ENCODE measurements at places on chromosomes 1 and 21. TPM values are rescaled to one million over a fixed set of nuclear protein-coding genes. Genes with fewer than 3 reads are reported as not detected.

HSD3B1 gene
- not detected for total RNA-seq

OR2L3 gene
- 0.33 TPM for total RNA-seq

ERG gene
- total RNA-seq, result 13.6 TPM

PTPN22 gene
- 3.0 TPM for total RNA-seq

AMY1B gene
- total RNA-seq, result not detected

SLFNL1 gene
- 0.82 TPM for total RNA-seq

SON gene
- 373 TPM for total RNA-seq

CEP170 gene
- 218 TPM for total RNA-seq

C1QC gene
- total RNA-seq, result 18.2 TPM

KLF17 gene
- not detected for total RNA-seq

LCE1D gene
- total RNA-seq, result not detected

IL10 gene
- not detected for total RNA-seq

FABP3 gene
- total RNA-seq, result 27.0 TPM

NBPF4 gene
- not detected for total RNA-seq

Measured in camera-type eye (tissue), 1 donor.